ENCODE measurements at places on chromosomes 2 and 18.

GRCh38 chr18:5145168-5145825, 51.8 kb downstream of the AKAIN1 start:
- no peak for DNase-seq

- no peak for DNase-seq
Measured at GRCh38 chr2:100895402-100895801, 75.5 kb downstream of the NPAS2 start.

- DNase-seq = no peak
Measured at GRCh38 chr2:182228073-182228473, 198.8 kb downstream of the PDE1A start.

DNA sequence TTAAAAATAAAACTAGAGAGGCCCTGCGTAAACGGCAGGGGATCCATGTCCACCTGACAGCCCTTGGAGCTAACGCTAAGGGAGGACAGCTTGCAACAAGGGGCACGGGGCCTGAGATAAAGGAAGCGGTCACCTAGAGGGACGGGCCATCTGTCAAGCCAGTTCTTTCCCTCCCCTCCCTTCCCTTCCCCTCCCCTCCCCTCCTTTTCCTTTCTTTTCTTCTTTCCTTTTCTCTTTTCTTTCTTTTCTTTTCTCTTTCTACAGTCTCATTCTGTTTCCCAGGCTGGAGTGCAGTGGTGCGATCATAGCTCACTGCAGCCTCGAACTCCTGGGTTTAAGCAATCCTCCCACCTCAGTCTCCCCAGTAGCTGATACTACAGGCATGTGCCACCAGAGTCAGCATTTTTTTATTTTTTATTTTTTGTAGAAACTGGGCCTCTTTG, 34.5 kb upstream of the CTAGE1 start:
- no peak for DNase-seq

GRCh38 chr2:215764441-215765048, 248.8 kb downstream of the MREG start:
- DNase-seq = no peak

DNA sequence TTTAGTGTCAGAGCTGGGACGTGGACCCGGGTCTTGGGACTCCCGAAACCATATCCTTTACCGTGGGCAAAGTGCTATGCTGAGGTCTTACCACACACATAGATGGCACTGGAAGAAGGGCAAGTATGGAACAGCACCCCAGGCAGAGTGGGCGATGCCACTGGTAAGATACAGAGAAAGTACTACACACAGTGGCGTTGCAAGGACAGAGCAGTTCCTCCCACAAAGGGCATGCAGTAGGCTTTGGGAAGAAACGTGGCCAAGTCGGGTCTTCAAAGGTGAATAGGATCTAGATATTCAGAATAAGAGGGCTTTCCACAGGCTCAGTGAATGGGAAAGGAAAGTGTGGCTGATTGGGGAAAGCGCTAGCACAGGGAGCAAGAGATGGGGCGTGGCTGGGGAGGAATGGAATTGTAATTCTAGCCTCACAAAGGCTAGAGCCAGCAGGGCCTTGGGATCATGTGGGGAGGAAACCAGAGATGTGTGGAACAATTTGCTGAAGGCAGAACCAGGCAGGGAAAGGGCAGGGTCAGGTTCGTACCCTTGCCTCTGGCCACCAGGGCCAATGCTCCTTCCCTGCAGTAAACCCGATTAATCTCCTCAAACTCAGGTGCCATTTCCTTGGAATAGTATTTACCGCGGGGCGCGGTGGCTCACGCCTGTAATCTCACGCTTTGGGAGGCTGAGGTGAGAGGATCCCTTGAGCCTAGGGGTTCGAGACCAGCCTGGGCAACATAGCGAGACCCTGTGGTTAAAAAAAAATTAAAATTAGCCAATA, 36.0 kb downstream of the PCBP1 start:
- DNase-seq = no peak

- peak; percentile 82 for DNase-seq
Measured at GRCh38 chr2:202339071-202339870, 36.9 kb upstream of the BMPR2 start.

GRCh38 chr18:60656553-60656952, 284.0 kb upstream of the MC4R start:
- DNase-seq = no peak

- DNase-seq = no peak
Measured at GRCh38 chr2:41267929-41268659, 779.7 kb upstream of the PKDCC start.

DNA sequence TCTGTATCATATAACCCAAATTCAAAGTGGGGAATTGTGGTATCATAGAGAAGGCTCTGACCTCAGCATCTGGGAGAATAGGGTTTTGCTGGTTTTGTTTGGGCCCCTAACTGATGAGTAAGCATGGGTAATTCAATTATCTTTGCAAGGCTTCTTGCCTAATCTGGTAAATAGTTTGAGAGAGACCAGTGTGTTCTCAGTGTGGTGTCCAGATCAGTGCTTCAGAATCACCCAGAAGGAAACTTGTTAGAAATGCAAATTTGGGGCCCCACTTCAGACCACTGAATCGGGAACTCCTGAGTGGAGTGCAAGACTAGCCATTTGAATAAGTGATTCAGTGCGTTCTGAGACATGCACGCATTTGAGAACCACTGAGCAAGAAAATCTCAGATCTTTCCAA, 282.7 kb downstream of the EPHA4 start:
- no peak for DNase-seq

- no peak for DNase-seq
Measured at GRCh38 chr2:220228310-220229006, 601.0 kb downstream of the SLC4A3 start.

- no peak for DNase-seq
Measured at GRCh38 chr2:25894135-25894830, 16.0 kb upstream of the ASXL2 start.

DNA sequence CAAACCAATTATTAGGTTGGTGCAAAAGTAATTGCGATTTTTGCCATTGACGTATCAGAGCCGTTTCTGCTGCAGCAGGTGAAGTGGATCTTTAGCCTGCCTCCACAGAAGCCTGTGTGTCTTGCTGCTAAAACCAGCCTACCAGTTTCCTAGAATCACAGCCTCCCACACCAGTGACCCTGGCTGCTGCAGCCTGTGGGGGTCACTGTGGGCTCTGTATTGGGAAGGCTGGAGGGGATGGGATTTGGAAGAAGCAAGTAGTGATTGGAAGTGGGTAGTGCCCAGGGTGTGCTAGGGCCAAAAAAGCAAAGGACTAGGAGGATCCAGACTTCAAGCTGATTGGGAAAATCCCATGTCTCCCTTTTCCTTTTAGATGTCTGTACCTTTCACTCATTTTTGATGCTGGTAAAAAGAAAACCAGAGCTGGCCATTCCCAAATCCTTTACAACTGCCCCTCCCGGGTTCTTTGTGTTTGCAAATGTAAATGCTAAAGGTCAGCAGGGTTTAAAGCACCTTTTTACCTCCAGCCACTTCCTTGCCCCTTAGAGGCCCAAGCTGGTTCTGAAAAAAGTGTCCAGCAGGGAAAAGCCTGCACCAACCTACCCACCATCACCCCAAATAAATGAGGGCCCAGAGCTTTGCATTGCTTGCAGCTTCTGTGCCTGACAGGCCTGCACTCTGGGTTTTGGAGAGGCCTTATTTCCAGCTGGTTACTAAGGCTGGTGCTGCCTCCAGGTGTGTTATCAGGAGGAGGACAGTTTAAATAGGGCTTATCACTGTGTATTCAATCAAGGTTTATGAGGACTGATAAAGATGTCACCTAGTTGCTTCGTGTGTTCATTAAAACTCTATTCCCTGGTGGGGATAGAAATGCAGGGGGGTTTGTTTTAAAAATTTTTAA, 172.0 kb downstream of the MIB1 start:
- DNase-seq = peak; percentile 30

GRCh38 chr18:31380912-31381311, 4.3 kb downstream of the DSG4 start:
- DNase-seq = no peak

- no peak for DNase-seq
Measured at GRCh38 chr2:122105877-122106206, 350.4 kb downstream of the TSN start.

- no peak for DNase-seq
Measured at GRCh38 chr2:143946436-143947391, 573.2 kb downstream of the ZEB2 start.

DNA sequence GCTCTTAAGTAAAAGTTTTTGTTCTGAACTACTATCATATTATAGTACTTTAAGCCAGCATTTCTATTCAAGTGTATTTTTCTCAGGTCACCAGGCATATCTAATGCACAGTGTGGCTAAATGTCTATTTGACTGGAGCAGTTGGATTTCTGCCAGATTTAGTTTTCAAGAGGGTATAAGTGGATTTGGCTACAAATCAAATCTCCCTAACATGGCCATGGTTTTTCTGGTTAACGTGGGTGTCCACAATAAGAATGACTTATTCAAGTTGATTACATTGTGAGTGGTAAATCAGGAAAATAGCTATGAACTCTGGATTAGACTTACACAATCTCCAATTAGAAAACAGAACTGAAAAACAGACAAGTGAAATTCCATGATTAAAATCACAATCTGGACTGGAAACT, 5.7 kb upstream of the CHN1 start:
- no peak for DNase-seq

DNA sequence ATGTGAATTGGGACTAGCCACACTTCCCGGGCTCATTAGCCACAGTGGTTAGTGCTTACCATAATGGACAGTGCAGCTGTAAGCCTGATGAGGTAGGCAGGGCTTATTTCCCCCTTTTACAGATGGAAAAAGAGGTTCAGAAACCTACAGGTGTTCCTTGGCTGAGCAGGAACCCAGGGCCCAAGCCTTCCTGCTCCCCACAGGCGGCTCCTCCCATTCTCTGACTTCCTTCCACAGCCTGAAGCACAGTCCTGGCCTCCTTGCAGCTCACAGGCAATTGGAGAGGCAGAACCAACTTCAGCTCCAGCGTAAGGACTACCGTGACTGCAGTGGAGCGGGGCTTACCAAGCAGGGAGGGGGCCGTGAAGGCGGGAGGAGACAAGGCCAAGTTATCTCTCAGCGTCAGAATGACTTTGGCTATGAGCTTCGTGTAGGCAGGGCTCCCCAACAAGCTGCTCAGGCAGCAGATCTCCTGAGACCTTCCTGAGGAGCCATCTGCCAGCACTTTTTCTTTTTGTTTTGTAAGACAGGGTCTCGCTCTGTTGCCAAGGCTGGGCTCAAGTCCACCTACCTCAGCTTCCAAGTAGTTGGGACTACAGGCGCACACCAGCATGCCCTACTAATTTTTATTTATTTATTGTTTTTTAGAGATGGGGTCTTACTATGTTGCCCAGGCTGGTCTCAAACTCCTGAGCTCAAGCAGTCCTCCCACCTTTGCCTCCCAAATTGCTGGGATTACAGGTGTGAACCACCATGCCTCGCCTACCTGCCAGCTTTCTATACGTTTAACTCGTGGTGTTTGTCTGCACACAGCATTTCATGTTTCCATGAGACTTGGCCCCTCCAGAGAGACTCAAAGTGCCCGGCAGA, 34.2 kb upstream of the NT5DC4 start:
- DNase-seq = no peak

- no peak for DNase-seq
Measured at GRCh38 chr2:990970-991369, 40.3 kb downstream of the SNTG2 start.

GRCh38 chr18:51724790-51725721, 527.6 kb upstream of the MEX3C start:
- DNase-seq = no peak

GRCh38 chr18:58113337-58113736, 69.3 kb downstream of the NEDD4L start:
- DNase-seq = no peak

- no peak for DNase-seq
Measured at GRCh38 chr2:96120091-96120720, 3.8 kb upstream of the ADRA2B start.

- DNase-seq = no peak
Measured at GRCh38 chr18:37432436-37433195, 133.0 kb downstream of the CELF4 start.

DNA sequence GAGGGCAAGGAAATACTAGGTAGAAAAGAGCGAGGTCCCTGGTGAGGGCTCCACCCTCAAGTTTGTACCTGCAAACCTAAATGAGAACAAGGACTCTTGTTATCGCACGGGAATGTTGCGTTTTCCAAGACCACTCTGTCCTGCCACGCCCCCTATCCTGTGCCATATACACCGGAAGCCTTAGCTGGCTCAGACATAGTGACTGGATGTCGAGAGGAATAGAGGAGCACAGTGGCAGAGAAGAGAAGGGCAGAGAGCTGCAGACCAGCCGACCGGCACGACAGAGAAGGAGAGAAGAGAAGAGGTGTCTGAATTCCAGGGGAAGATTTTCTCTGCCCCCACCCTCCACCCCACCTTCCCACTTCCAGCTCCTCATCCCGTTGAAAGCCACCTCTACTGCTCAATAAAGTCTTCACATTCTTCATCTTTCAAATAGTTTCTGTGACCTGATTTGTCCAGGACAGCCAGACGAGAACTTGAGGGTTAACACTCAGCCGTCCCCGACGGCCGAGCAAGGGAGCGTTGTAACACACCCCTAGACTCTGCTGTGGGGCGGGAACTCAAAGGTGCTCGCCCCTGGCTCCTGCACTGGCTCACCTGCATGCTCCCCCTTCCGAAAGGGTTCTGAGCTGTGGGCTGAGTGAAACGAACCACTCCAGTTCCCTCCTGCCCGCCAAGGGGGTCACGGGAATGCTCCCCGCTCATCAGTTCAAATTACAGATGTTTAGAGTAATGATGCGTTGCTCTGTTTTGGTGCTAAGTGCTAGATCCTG, 24.9 kb upstream of the COL3A1 start:
- DNase-seq = no peak

GRCh38 chr18:48643262-48643661, 104.4 kb downstream of the CTIF start:
- DNase-seq = no peak

GRCh38 chr2:136106505-136106904, 11.4 kb downstream of the CXCR4 start:
- no peak for DNase-seq

- no peak for DNase-seq
Measured at GRCh38 chr2:20393986-20394385, 43.3 kb upstream of the PUM2 start.

GRCh38 chr18:12046751-12047335, 46.8 kb upstream of the ANKRD62 start:
- DNase-seq = no peak

DNA sequence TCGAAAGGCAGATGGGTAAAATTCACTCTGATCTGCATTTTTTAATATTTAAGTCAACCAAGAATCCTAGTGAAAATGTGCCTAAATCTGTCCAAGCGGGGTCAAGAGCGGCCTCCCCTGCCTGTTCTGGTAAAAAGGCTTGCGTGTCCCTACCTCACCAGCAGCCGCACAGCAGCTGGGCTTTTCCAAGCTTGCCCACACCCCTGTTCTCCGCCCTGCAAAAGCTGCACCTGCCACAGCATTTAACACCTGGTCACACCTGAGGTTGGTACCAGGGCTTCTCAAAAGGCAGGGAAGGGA, 25.8 kb upstream of the TMEM182 start:
- no peak for DNase-seq

GRCh38 chr2:10581990-10582389, 107.8 kb downstream of the NOL10 start:
- DNase-seq = no peak
